ENCODE measurements at places on chromosomes 3 and 15. TPM values are rescaled to one million over a fixed set of nuclear protein-coding genes. Genes with fewer than 3 reads are reported as not detected.
A peak's percentile ranks its signal among the peaks of the same experiment; 100 is the strongest.

DNA sequence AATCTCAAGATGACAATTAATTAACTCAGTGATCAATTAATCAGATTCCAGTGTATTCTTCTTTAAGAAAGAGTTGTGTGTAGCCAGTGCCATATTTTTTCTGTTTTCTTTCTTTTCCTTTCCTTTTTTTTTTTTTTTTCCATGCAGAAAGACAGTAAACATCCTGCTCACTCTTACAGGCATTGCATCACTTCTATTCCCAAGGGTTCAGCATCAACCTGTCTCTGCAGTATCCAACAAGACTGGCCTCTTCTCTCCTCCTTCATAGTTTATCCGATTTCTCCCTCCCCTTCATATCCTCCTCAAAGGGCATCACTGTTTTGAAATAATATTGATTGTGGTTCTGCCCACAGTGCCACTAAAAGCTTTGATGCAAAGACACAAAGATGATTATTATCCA, 17.0 kb upstream of the SLC9A9 start:
- no peak for DNase-seq

DNA sequence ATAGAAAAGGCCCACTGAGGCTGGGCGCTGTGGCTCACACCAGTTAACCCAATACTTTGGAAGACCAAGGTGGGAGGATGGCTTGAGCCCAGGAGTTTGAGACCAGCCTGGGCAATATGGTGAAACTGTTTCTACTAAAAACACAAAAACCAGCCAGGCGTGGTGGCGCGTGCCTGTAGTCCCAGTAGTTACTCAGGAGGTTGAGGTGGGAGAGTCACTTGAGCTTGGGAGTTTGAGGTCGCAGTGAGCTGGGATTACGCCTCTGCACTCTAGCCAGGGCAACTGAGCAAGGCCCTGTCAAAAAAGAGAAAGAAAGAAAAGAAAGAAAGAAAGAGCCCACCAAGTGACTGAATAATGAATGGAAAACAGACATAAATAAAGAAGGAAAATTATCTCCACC, 32.0 kb downstream of the TAMM41 start:
- no peak for DNase-seq

GRCh38 chr3:64878362-64878761, 190.6 kb upstream of the ADAMTS9 start:
- DNase-seq: no peak

The C2CD4A gene
- total RNA-seq: under 0.01 TPM

The C2CD4B gene
- 4.8 TPM for total RNA-seq

DNA sequence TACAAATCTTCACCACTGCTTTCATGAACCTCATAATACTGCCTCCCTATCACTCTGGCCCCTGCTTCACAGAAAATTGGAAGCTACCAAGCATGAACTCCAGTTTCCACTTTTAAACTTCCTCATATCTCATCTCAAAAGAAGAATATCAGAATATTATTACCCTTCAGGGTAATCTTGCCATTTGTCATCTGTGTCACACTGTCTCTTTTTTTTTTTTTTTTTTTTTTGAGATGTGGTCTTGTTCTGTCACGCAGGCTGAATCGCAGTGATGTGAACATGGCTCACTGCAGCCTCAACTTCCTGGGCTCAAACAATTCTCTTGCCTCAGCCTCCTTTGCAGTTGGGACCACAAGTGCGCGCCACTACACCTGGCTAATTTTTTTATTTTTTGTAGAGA, 80.4 kb upstream of the TCF12 start:
- DNase-seq: no peak

The SLC24A5 gene
- 0.04 TPM for total RNA-seq

DNA sequence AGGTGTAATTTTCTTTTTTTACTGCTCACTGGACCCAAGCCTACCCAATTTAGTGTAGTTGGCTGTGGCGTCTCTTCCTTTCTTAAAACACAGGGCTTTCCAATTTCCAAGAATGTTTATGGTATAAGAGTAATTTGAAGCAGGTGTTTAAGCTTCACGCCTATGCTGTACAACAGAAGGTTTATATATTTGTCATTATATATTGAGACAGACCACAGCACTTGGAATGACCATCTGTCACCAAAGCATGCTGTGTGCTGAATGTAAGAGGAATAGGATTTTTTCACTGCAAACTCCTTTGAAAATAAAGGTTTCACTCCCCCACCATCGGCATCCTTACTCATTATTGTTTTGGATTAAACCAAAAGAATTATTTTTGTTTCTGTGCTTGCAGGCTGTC, 325.7 kb downstream of the OTOL1 start:
- DNase-seq: peak; percentile 43

GRCh38 chr3:54663501-54664011, 264.3 kb downstream of the LRTM1 start:
- peak; percentile 85 for DNase-seq

The ISLR2 gene
- total RNA-seq: 1.4 TPM

DNA sequence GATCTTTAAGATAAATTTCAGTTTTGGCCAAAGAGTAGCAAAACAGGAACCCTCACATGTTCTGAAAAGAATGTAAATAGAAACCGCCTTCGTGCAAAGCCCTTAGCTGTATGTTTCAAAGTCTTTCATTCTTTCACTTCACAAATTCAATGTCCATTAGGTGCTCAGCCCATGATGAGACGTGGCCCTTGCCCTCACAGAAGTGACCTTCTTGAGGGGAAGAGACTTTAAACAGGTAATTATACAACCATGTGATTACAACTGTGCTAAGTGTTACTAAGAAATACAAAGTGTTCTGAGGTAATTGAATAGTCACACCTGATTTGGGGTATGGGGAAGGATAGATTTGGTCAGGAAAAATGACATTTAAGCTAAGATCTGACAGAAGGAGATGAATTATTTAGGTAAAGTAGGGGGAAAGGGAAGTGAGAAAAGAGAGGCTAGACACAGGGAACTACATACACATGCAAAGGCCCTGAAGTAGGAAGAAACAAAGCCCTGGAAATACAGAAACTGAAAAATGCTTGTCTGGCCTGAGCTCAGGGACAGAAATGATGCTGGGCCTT, 19.6 kb downstream of the HSPBAP1 start:
- DNase-seq: no peak

DNA sequence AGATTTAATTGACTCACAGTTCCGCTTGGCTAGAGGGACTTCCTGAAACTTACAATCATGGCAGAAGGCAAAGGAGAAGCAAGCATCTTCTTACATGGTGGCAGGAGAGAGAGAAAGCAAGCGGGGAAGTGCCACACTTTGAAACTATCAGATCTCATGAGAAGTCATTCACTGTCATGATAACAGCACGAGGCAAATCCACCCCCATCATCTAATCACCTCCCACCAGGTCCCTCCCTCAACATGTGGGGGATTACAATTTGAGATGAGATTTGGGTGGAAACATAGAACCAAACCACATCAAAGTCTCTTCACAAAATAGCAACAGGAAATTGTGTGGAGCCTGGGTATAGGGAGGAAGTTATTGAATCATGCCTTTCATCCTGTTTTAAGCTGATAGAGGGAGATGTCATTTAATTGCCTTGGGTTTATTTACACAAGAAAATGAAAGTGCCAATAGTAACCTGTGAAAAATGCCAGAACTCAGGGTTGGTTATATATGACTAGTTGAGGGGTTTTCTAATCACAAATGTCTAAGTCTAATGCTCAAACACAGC, 624.8 kb upstream of the LMCD1 start:
- no peak for DNase-seq

The ZSCAN29 gene
- 18.8 TPM for total RNA-seq

- no peak for DNase-seq
Observed at GRCh38 chr15:62781081-62781497, 261.5 kb upstream of the TPM1 start.

The FILIP1L gene
- 30.0 TPM for total RNA-seq

DNA sequence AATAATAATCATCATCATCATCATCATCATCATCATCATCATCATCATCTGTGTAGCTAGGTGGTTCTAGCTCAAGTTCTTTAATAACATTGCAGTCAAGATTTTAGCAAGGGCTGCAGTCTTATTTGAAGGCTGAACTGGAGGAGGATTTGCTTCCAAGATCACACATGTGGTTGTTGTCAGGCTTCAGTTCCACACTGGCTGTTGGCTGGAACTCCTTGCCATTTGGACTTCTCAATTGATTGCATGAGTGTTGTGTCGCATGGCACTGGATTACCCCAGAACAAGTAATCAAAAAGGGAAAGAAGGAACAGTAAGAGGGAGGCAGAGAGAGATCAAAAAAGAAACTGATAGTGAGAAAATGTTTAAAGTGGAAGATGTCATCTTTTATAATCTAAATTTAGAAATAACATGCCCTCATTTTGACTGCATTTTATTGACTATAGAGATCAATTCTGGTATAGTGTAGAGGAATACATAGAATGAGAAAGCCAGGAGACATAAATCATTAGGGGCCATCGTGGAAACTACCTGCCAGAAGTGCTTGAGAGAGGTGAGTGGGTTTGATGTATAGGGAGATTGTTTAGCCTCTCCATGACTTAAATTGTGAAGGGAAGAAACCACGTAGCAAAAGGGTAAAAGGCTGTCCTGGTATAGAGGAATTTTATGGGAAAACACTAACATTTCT, 346.6 kb upstream of the RBMS3 start:
- no peak for DNase-seq

GRCh38 chr3:196218155-196218712, 1.9 kb downstream of the SLC51A start:
- DNase-seq: no peak

GRCh38 chr15:67916565-67916964, 76.7 kb upstream of the RNU6-1 start:
- DNase-seq: no peak

The SLC28A1 gene
- total RNA-seq: 0.35 TPM

DNA sequence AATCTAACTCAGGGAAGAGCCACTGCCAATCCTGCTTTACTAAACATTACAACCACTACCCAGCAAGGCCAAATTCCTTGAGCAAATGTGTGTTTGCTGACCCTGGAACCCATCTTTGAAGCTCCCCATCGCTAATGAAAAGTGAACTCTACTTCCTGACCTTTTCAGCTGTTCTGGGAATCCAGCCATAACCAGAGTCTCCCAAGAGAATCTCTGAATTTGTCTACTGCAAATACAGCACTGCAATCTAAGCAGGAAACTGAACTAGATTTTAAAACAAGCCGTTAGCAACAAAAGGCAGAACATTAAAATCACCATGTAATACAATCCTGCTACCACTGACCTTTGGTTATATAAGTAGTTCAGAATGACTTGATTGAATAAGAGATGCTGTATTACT, 309.2 kb downstream of the MAGI1 start:
- peak; percentile 95 for DNase-seq

- no peak for DNase-seq
Observed at GRCh38 chr3:50380405-50381085, 21.2 kb upstream of the TMEM115 start.

GRCh38 chr3:72081471-72082185, 296.7 kb upstream of the PROK2 start:
- no peak for DNase-seq

The FBXL22 gene
- total RNA-seq: 16.0 TPM

The MYRIP gene
- 1.3 TPM for total RNA-seq

- peak; percentile 17 for DNase-seq
Observed at GRCh38 chr15:65339920-65340319, 35.4 kb downstream of the RNU5B-1 start.

The SI gene
- not detected for total RNA-seq

GRCh38 chr3:183085634-183086390, 13.5 kb downstream of the MCCC1 start:
- peak; percentile 9 for DNase-seq

The ZIC1 gene
- 11.8 TPM for total RNA-seq

DNA sequence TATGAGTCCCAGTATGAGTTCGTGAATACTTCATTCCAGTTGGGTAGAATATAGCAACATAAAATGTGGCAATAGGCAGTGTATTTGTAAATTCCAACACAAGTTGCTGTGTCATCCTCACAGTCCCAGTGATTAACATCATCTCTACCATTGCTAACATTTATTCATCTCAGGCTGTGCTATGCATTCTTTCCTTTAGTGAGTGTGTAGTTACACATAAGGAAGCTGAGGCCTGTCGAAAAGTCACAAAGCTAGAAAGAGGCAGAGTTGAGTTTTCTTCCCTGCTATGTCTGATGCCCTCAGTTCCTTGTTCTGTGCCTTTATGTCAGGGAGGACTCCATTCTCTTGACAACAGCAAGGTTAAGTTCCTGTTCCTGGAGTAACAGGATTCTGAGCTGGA, 96.4 kb downstream of the FNDC3B start:
- DNase-seq: no peak

- no peak for DNase-seq
Observed at GRCh38 chr3:123365450-123366143, 83.3 kb downstream of the ADCY5 start.

DNA sequence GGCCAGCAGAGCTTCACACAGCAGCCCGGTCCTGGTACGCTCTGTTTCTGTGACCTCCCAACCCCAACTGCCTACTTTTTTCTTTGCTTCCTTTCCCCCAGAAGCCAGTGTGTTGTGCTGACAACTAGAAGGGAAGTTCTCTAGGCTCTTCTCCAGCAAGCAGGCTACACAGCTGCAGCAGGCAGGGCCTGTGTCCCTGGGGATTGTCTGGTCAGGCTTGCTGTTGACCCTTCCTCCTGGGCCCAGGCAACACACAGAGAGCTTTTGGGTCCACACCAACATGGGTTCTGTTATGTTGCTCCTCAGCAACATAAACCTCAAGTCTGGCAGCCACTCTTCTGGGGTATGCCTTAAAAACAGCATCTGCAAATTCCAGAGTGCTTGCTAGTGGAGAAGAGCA, 36.2 kb upstream of the TSPAN3 start:
- peak; percentile 89 for DNase-seq

DNA sequence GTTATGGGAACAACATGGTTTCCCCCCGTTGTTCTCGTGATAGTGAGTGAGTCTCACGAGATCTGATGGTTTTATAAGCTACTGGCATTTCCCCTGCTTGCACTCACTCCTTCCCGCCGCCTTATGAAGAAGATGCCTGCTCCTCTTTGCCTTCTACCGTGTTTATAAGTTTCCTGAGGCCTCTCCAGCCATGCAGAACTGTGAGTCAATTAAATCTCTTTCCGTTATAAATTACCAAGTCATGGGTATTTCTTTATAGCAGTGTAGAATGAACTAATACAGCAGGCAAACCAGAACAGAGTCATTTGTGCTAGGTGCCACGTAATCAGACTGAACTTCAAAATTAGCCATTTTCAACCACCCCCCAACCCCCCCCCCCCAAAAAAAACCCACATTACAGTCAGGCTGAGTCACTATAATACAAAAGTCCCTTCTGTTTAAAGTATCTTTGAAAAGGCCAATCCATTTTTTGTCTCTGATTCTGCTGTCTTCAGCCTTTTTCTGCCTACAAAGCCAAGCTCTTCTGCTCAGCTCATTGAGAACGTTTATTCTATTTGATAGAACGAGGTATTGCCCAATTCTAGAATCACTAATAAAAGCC, 4.1 kb downstream of the OR4F6 start:
- DNase-seq: no peak

The TMEM158 gene
- total RNA-seq: 0.98 TPM

All from muscle of leg (tissue), 16 donors.